ENCODE measurements at places on chromosomes 6 and 20.

DNA sequence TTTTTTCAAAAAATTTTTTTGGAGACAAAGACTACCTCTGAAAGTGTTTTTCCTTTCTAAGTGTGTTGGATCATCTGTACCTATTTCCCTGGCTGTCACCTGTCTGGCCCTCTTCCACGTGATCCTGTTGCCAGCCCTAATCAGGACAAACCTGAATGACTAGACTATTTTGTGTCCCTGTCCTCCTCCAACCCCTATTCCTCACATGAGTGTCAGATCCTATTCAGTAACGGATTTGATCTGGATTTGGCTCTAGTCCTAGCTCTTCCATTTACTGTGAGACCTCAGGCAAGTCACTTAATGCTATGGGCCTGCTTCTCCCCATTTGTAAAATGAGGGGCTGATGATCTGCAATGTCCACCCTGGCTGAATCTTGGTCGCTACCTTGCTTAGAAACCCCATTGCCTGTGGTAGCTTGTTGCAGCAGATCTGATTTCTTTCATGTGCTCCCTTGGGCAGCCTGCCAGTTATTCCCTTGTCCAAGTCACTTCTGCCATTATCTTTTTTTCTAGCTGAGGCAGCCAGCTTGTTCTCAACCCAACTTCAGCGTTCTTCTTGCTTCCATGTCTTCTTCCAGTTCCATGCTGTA is 4.8 kb downstream of the PHF20 start:
- DNase-seq = peak; percentile 23

DNA sequence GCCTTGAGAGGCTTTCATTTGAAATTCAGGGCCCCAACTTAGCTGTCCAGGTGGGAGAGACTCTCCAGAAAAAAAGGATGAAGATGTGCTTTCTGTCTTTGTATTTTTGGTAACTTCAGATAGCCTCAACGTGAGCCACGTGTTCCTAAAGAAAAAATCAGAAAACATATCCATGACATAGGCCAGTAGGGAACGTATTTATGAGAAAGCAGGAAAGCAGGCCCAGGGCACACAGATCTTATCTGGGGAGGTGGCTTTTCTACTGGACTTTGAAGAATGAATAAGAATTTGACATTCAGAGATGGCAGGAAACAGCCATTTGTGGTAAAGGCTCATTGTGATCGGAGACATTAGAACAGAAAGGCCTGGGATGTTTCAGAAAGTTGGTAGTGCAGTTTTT is 21.2 kb upstream of the EXOC2 start:
- DNase-seq = no peak

DNA sequence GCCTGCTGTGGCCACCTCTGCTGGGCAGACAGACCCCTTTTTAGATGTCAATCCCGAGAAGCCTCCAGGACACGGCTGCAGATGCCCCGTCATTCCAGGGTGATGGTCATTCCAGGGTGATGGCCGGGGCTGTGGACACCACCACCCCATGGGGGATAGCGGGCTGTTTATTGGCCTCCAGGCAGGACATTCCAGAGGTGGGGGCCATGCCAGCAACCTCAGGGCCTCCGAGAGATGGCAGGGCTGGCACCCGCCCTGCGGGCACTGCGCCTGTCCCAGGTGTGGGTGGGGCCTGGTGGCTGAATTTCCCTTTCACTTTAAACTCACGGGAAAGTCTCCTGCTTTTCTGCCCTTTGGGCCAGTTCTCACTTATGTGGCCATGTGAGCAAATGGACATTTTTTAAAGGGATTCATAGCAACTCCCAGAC is 14.5 kb downstream of the COL9A3 start:
- no peak for DNase-seq

- no peak for DNase-seq
Observed at GRCh38 chr6:37840940-37841300, 21.4 kb downstream of the ZFAND3 start.

DNA sequence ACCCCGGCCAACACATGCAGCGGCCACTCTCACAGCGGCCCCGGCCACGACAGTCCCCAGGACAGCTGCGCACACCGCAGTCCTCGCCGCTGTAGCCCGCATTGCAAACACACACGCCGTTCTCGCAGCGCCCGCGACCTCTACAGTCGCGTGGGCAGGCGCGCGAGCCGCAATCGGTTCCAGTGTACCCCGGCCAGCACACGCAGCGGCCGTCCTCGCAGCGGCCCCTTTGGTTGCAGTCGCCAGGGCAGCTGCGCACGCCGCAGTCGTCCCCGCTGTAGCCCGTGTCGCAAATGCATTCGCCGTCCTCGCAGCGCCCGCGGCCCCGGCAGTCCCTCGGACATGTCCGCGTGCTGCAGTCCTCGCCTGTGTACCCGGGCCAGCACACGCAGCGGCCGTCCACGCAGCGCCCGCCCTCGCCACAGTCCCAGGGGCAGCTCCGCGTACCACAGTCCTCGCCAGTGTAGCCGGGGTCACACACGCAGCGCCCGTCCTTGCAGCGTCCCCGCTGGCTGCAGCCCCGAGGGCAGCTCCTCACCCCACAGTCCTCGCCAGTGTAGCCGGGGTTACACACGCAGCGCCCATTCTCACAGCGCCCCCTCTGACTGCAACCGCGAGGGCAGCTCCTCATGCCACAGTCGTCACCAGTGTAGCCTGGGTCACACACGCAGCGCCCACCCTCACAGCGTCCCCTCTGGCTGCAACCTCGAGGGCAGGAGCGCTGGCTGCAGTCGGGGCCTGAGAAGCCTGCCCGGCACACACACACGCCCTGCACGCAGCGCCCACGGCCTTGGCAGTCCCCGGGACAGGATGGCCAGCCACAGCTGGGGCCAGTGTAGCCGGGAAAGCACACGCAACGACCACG is 12.5 kb downstream of the TNXB start:
- DNase-seq = peak; percentile 12

GRCh38 chr6:21494505-21494904 is 99.0 kb upstream of the SOX4 start:
- DNase-seq = no peak

GRCh38 chr6:124131259-124131658 is 327.6 kb downstream of the NKAIN2 start:
- DNase-seq = no peak

- DNase-seq = no peak
Observed at GRCh38 chr20:19710336-19711120, 47.5 kb upstream of the RIN2 start.

DNA sequence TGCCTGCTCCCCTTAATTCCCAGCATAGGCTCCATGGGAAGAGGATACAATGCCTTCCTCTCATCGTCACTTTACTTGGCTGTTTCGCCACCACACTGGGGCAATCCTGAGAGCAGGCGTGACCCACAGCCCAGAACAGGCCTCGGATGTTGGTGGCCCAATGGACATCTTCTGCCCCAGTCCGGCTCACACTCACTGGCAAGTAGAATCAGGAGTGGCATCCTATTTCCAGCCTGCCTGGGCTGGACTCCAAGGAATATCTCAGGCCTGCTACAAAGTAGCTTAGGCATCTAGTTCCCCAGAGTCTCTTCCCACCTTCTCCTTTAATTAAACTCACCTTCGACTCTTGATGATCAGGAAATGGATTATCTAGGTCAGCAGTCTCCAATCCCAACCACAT is 110.5 kb downstream of the LRFN2 start:
- no peak for DNase-seq

DNA sequence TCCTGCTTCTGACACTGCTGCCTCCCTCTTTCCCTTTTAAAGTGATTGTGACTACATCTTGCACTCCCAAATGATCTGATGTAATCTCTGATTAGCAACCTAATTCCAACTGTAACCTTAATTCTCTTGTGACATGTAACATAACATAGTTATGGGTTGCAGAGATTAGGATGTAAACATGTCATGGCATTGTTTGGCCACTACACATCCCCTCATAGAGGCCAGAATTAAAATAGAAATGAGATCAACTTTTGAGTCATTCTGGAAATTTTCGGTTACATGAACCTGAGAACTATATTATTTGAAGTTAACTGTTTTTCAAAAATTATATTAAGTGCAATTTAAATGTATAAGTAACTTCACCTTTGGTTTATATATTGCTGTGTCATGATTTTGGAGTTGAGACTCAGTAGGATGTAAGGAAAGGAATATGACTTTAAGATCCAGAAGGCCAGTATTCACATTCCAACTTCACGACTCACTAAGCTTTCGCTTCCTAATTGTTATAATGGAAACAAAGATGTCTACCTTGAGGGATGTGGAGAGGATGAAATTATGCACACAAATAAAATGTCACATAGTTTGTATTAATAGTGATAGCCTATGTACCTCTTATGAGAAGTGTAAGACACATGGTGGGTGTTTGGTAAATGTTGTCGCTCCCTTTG is 611.9 kb upstream of the MAP3K7 start:
- no peak for DNase-seq

- no peak for DNase-seq
Observed at GRCh38 chr6:90544081-90544480, 42.8 kb downstream of the MAP3K7 start.

DNA sequence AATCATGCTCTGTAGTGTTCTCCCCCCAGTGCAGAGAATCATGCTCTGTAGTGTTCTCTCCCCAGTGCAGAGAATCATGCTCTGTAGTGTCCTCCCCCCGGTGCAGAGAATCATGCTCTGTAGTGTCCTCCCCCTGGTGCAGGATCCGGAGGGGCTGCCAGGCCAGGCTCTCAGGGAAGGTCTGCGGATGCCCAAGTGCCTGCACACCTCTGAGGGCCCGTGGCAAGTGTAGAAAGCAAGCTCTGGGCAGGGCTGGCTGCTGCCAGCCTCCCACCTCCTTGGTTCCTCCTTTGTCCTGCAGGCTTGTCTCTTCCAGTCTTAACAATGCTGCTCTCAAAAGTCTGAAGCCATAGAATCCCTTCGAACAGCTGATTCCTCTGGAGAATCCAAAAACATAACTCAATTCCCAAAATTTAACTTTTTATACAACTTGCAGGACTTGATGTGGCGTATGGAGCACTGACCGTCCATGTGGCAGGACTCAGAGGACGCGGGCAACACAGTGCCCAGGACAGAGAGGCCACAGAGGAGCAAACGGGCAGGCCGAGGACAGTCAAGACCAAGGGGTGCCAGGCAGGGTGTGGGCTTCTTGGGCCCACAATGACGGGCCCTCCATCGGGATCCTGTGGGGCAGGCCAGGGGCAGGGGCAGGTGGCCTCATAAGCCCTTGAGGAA is 44.6 kb upstream of the BHLHE23 start:
- no peak for DNase-seq

- no peak for DNase-seq
Observed at GRCh38 chr6:10867952-10868351, 13.9 kb downstream of the GCM2 start.

DNA sequence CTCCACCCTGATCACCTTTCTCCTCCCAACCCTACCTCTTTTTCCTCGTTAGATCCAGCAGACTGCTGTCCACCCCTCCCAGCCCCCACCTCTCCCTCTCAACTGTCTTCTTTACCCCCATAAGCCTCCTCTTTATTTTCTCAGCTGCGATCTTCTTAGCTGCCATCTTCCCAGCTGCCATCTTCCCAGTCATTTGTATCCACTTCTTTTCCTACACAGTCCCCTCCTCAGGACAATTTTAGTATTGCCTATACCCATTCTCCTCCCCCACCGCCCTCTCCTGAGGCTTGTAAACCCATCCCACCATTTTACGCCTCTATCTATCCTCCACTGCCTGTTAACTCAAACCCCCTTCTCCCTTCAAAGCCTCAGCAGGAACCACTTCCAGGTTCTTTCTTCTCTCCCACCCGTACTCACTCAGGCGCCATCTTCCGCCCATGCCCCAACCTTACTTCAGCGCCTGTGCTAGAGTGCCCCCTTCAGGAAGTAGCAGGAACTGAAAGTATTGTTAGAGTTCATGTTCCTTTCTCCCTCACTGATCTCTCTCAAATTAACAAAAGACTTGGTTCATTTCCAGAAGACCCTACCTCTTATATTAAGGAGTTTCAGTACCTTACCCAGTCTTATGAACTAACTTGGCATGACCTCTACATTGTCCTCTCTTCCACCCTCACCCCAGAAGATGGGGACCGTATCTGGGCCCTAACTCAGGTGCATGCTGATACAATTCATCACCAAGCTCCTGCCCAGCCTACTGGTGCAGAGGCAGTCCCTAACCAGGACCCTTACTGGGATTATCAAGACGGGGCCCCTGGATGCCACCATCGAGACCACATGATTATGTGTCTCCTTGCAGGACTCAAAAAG is 236.0 kb downstream of the ADGRG6 start:
- DNase-seq = peak; percentile 43

DNA sequence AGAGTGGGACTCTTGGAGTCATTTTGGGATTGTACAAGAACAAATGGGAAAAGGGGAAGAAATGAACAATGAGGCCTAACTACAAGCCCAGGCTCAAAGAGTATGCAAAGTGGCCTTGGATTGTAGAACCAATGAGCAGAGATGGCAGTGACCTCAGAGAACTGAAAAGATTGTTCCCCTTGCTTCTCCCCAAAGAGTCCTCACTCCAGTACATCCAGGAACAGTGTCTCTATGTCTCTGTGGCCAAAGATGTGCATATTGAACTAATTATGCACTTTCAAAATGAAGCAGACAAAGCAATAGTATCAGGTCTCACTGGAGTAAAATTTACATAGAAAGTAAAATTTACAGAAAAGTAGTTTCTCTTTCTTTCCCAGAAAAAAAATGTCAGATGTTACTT is 81.0 kb downstream of the SMLR1 start:
- DNase-seq = no peak

- DNase-seq = no peak
Observed at GRCh38 chr6:147137986-147138385, 66.2 kb upstream of the STXBP5 start.

- DNase-seq = no peak
Observed at GRCh38 chr6:151948002-151948743, 140.7 kb downstream of the ESR1 start.

- no peak for DNase-seq
Observed at GRCh38 chr20:19310541-19310940, 98.1 kb downstream of the SLC24A3 start.

DNA sequence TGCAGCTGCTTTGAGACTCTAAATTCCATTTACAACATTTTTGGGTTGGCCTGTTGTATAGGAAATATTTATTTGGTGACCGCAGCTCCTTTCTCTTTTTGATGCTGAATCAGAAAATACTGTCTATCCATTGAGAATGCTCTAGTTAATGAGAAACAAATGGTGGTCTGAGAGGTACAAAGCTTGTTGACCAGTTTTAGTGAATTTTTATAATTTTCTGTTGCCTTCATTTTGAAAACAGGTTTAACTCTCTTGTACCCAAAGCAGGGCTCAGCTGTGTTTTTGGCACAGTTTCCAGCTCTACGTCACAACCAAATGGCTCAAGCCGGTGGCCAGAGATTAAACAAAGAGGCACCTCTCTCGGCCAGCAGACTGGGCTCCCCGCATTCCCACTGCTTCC is 113.2 kb downstream of the FNDC1 start:
- no peak for DNase-seq
